ENCODE measurements at places on chromosomes 4 and X.

DNA sequence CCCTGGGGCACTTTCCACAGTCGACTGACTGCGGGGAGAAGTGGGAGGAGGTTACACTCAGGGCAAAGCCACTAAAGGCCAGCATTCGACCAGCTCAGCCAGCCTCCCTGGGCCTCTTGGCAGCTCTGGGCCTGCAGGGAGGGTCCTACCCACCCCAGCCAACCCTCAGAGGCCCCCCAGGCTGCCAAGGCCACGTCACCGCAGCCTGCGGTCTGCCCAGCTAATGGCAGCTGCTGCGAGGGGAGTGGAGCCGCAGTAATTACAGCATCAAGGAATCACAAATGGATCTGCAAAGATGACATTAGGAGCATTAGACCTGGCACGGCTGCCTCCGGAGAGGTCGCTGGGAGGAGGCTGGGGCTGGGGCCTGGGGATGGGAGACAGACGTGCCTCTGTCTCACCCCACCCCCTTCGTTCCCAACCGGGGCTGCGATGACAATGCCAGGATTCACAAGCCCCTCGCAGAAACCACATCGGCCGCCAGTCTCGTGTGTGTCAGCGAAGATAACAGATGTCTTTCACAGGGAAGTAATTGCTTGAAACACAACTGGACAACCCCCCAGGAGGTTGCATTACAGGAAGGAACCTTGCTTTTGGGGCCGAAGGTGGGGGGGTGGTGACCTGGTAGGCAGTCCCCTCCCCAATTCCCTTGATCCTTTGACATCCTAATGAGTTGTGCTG, 367.6 kb downstream of the BCOR start:
- no peak for DNase-seq

DNA sequence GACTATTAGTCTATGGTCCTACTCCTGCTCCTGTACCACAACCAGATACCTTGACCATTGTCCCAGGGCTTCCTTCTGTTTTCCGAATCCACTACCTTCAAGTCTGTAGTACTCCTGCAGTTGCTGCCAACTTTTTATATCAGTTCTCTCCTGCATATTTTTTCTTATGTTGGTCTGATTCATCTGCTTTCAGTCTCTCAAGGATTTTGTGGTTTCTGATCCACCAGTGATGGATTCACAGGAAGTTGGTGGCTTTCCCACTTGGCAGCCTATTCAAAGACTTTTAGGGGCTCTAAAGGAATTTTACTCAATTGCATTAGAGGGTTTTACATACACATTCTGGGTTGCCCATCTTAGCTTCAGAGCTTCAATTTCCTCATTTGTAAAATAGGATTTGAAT, 23.6 kb downstream of the KIF4A start:
- no peak for DNase-seq

- DNase-seq: no peak
Measured at GRCh38 chr4:23382879-23383278, 507.0 kb downstream of the PPARGC1A start.

- DNase-seq: no peak
Measured at GRCh38 chrX:2434270-2435163, 66.3 kb downstream of the DHRSX start.

- no peak for DNase-seq
Measured at GRCh38 chr4:57373991-57374390, 263.8 kb upstream of the IGFBP7 start.
